Activated CD4-positive, alpha-beta T cell treated with anti-CD3 and anti-CD28 coated beads, Interleukin-2, amount 10 ng/mL, durations not matched to agents 24 days and 14 days (primary cell): ENCODE measurements at places on chromosomes 2 and 18.

DNA sequence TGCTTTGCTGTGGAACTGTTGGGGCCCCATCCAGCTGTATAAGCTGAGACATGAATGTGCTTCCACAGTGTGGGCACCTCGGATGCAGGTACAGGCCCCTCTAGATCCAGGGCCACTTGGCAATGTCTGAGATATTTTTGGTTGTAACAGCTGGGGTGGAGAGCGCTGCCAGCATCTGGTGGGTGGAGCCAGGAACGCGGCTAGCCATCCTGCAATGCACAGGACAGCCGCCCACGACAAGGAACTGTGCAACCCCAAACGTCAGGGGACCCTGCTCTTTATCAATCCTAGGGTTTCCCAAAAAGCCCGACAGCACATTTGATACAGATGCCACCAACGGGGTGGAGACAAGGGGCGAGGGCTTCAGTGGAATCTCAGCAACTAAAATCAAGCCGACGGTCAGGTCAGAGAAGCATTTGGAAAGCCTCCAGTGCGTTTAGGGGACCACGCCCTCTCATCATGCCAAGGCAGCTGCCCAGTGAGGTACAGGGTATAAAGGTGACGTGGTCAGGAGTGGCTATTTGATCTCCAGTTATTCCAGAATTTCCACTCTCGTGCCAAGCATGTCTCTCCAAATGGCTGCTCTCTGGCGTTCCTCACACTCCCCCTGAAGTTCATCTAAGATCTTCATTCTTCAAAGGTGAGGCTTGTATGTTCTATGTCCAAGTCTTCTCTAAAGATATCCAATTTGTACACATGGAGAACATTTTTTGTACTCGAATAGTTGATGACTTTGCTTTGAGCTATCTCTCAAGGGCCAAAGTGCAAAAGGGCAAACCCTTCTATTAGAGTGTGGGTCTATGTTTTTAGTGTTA, 55.7 kb downstream of the LRRFIP1 start:
- no peak for DNase-seq

DNA sequence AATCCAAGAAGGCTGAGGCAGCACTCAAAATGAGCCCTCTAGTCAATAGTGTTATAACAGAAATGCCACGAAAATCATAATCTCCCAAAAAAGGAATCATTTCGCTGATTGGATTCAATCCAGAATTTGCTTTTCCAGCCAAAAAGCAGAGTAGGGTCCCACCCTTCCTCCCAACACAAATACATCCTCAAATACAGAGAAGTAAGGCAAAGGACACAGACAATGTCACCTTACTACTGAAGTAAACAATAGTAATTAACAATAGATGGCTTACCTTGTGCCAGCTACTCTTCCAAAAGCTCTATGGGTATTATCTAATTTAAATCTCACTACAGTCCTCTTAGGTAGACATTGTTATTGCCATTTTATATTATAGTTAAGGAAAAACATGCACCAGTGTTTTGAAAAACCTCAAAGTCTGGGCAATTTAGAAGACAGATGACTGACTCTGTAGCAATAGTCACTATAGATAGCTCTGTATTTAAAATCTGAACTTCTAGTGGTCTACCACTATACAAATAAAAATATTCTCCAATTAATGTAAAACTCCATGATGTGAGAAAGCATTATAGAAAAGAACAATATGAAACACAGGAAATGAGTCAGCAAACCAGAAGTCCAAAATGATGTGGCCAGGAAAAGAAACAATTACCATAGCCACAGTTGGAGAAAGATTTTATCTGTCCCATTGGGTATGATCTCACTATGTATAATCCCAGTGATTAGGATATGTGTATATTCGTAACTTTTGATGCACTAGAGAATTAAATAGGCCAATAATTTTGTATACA, 305.0 kb upstream of the ERBB4 start:
- DNase-seq: no peak

DNA sequence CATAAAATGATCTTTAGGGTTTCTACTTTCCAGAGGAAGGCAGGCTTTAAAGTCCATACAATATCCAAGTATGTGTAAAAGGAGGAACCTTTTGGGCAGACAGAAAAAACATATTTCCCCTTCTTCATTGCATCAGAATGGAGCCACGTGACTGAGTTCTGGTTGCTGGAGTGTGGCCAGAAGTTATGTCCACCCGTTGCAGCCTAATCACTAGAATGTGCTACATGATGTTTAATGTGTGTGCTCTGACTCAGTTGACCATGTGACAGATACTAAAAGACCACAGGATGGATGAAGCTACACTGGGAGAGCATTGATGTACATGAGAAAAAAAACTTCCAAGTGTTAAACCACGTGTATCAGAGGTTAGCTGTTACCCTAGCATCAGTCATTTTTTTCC, 460.9 kb downstream of the RIT2 start:
- no peak for DNase-seq

GRCh38 chr18:47036298-47036874, 965 bp upstream of the ELOA2 start:
- no peak for DNase-seq

DNA sequence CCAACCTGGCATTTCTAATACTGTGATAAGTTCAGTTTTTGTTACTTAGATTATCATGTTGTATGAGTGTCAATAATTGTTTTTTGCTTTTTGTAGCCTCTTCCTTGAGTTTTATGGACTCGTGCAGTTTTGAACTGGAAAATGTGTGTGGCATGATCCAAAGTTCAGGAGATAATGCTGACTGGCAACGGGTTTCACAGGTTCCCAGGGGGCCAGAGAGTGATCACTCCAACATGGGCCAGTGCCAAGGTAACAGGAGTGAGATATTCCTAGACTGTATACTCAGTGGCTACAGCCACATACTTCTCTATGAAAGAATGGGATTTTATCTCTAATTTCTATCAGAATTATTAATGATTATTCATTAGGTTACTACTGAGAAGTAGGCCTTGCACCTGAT, 18.2 kb downstream of the MEP1B start:
- DNase-seq: no peak

DNA sequence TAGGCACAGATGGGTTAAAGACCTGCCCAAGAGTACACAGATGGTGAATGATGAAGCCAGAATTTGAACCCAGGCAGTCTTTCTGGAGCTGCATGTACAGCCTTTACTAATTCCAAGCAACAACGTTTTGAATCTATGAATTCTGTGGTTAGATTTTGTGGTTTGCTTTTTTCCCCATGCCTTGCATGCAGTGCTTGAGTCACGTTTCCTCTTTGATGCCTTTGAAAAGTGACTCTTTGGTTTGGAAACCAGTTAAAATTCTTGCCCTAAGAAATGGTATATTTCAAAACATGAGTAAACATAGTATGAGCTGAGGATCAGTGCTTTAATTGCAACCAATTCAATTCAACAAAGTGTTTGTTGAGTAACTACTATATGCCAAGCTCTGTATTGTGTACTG, 48.2 kb upstream of the PPM1B start:
- peak; percentile 73 for DNase-seq

DNA sequence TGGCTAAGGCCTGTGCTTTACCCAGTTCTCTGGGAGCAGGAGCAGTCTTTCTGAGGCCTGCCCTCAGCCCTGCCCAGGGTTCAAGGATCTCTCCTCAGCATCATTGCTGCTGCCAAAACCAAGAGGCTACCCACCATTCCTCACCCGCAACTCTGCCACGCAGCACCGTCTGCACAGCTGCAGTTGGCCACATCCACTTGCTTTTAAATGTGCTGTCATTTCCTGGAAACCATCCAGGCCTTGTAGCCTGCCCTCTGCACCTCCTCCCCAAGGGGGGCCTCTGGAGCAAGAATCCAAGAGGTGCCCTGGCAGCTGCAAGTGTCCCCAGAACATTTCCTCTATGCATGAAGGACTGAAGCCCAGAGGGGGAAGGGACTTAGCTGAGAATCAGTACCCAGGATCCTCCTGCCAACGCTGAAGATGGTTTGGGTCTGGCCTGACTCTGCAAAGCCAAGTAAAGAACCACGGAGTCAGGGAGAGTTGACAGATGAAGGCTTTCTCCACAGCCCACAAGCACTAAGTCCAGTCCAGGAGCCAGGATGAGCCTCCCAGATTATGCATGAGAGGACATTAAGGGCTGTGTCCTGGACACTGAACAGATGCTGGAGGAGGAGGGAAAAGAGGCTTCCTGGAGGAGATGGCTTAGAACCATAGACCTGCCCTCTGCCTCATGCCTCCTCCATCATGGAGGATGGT, 14.9 kb downstream of the EMX1 start:
- DNase-seq: no peak

GRCh38 chr2:168526641-168527040, 70.6 kb downstream of the CERS6 start:
- DNase-seq: peak; percentile 28

DNA sequence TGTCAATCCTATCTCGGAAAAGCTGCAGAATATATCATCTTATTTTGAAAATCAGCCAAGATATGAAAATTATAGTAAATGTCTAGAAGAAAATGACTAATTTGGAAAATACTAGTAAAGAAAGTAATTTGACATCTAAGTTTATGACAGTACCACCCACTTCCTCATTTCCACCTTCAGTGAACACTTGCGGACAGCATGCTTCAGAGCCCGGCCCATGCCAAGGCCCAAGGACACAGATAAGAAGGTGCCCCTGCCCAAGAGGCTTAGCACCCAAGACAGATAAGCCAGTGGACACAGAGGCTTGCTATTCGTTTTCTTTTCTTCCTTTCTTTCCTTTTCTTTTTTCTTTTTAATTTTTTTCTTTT, 4.8 kb upstream of the KCNG2 start:
- DNase-seq: no peak

GRCh38 chr18:48863432-48864065, 87.2 kb downstream of the SMAD7 start:
- no peak for DNase-seq

GRCh38 chr2:173307293-173307692, 47.4 kb upstream of the CDCA7 start:
- DNase-seq: no peak

DNA sequence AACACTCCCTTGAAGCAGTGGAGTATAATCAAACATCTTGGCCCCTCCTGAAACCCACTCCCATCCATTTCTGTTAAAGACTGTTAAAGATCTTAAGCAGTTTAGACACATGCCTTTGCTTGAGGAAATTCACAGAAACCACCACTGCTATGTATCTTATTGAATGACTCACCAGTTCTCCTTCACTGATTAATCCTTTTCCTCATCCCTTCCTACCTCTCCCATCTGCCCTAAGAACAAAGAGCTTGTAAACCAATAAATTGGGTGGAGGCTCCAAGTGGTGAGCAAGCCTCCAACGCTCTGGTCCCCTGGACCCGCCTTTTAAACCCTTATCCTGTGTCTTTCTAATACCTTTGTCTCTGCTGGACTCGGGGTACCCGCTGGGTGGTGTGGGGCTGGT, 746.1 kb downstream of the LRP1B start:
- DNase-seq: no peak

GRCh38 chr2:44360749-44361329, 455 bp downstream of the PREPL start:
- no peak for DNase-seq

GRCh38 chr18:29418136-29418535, 1241.2 kb upstream of the CDH2 start:
- no peak for DNase-seq

GRCh38 chr2:71789556-71790204, 336.3 kb downstream of the DYSF start:
- DNase-seq: no peak

DNA sequence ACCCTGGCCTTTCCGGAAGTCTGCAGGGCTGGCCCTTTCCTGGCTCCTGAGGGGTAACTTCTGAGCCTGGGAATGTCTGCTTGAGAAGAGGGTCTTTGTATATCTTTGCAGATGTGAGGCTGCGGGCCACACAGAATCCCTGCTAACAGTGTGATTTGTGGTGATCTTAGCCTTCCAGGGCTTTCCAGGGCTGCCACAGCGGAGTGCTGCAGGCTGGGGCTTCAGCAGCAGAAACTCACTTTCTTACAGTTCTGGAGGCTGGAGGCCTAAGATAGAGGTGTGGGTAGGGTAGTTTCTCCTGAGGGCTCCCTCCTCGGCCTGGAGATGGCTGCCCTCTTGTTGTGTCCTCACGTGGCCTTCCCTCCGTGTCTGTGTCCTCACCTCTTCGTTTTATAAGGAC, 294.7 kb upstream of the HS6ST1 start:
- no peak for DNase-seq

- no peak for DNase-seq
Observed at GRCh38 chr2:97718942-97719341, 5.6 kb downstream of the ZAP70 start.

GRCh38 chr18:59155153-59155552, 15.5 kb downstream of the SEC11C start:
- DNase-seq: no peak

- no peak for DNase-seq
Observed at GRCh38 chr2:176534798-176535466, 265.7 kb downstream of the MTX2 start.

GRCh38 chr18:10528439-10528838, 2.6 kb downstream of the NAPG start:
- no peak for DNase-seq

- DNase-seq: no peak
Observed at GRCh38 chr18:26652501-26652900, 104.1 kb upstream of the KCTD1 start.

GRCh38 chr2:86562485-86562921, 740 bp downstream of the CHMP3 start:
- no peak for DNase-seq

DNA sequence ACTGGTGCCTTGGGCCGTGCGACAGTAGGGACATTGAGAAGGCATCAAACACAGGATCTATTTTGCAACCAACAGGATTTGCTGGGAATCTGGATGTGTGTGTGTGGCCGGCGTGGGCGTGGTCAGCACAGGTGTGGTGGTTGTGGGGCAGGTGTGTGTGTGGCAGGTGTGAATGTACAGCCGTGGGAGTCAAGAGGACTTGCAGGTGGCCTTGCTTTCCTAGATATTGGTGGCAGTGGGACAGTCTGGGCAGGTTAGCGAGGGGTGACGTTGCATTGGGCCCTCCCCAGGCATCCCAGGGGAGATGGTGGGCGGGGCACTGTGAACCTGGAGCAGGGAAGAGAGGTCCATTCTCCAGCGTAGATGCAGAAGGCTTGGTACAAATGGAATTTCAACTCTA, 3.2 kb upstream of the LIMS2 start:
- DNase-seq: no peak

DNA sequence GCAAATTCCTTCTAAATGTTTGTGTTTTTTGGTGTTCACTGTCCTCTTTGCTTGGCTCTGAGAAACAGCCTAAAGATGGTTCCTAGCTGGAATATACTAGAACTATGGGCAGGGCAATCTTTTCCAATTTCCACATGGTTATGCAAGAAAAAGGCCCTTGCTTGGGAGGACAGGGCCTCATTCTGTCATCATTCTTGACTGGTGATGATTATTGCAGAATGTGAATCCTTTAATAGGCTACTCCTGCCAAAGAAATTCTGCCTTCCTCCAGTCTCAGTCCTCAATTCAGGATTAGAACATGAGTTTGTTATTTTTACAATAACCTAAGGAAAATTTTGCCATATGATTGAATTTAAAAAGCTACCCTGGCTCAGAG, 218.7 kb downstream of the HNMT start:
- no peak for DNase-seq

DNA sequence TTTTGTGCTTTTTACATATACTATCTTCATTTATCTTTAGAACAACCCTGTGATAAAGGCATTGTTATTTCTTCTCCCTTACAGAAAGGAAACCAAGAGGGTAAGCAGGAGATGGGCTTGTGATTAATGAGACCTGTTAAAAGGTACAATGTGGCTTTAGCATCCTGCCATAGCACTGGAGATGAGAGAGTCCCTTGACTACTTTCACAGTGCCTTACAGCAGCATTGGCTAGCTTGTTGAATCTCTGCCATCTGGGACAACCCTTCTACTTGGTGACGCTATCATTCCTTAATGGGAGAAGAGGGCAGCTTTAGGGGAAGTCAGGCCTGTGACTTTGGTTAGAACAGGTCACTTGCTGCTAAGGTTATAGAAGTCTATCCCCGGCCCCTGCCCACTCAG, 68.1 kb upstream of the LYPD6B start:
- no peak for DNase-seq

- no peak for DNase-seq
Observed at GRCh38 chr18:10973567-10974203, 175.7 kb downstream of the PIEZO2 start.
